Tongue (tissue), 3 donors: ENCODE measurements at places on chromosomes 13 and 19.

GRCh38 chr19:17866964-17867486 is 4.7 kb upstream of the SLC5A5 start:
- no peak for DNase-seq

- DNase-seq = no peak
Observed at GRCh38 chr13:45007225-45007624, 17.9 kb downstream of the GPALPP1 start.

GRCh38 chr19:39136225-39136940 is 10.8 kb downstream of the PAK4 start:
- DNase-seq = no peak

DNA sequence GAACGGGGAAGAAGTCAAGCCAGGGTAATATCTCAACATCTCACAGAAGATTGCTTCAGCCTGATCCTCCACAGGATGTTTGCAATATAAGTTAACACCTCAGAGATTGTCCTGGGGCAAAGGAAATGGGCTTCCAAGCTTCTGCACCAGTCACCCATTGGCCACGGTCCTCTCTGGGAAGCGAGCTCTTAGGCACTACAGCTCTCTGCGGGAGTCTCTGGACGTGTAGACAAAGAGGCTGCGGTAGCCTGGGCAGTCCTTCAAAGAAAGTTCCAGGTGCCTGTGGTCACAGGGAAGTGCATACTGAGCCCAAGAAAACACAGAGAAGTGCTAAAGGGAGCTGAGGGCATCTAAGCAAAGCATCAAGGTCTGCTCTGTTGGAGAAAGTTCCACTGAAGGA is 805.7 kb downstream of the DIAPH3 start:
- no peak for DNase-seq

GRCh38 chr19:16325161-16325527 is 518 bp downstream of the KLF2 start:
- DNase-seq = no peak

GRCh38 chr13:32284927-32285632 is 30.1 kb downstream of the ZAR1L start:
- DNase-seq = peak; percentile 52
